Fibroblast of skin of right biceps (primary cell): ENCODE measurements at places on chromosomes 5 and 9.
A peak's percentile ranks its signal among the peaks of the same experiment; 100 is the strongest.

- DNase-seq: peak; percentile 23
Measured at GRCh38 chr5:173881811-173882575, 6.2 kb upstream of the CPEB4 start.

DNA sequence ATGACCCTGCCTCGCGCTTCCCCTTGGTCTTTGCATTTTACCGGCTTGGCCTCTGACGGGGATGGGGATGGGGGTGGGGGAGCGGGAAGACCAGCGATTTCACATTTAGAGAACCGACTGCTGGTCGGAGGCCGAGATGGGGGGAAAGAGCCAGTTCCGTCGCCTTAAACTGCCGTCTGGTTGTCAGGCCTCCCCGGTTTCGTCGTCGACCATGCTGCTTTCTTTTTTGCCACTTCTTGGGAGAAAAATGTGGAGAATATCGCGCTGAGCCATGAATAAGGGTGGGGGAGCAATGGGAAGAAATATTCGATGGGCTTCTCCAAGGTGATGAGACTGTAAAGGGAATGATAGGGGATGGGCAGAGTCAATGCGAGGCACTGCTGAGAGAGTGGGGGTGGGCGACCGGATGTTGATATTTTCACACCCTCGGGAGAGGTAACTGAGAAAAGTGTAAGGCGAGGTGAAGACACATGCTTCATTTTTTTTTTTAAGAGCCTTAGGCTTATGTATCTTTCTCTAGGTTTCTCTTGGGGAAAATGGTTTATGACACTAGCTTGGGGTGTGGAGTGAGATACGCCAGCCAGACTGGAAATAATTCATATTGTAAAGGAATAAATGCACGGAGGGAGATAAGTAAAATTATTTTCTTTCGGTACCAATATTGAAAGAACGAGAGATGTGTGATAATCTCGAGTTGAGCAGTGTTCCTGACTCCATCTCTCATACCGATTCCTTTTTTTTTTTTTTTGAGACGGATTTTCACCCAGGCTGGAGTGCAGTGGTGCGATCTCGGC, 1.1 kb downstream of the KIF2A start:
- DNase-seq: peak; percentile 46

DNA sequence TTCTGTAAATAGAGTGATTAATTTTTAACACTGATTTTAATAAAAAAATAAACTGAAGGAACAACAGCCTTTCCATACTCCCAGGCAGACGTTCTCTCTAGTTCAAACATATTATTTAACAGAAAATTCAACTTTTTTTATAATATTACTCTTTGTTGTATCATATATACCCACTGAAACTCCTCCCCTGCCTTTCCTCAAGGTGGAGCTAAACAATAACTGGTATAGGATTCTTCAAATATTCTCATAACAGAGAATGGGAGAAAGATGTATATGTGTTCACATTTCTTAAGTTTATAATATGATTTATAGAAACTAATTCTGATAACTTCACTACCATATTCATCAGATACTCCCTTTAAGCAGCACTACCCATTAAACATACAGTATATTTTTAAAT, 83.4 kb downstream of the CYLC2 start:
- DNase-seq: no peak

DNA sequence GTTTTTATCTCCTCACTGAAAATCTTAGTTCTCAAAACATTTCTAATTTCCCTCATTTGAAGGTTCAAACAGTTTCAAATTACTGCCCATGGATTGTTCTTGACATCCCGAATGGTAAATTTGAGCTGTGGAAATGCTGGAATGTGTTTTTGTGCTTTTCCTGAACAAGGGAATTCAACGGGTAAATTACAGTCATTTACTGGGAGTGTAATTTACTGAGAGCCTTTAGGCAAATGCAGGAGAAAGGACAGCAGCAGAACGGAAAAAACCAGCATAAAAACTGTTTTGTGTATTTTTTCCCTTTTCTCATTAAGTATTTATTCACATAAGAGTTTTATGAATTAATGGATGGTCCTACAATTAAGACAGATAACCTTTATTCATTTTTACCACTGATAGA, 139.2 kb downstream of the PBX3 start:
- no peak for DNase-seq

GRCh38 chr9:134681061-134681661, 39.6 kb downstream of the COL5A1 start:
- DNase-seq: peak; percentile 56

- peak; percentile 38 for DNase-seq
Measured at GRCh38 chr9:35696520-35697215, 6.9 kb upstream of the TPM2 start.

GRCh38 chr5:103232393-103232999, 26.1 kb upstream of the MACIR start:
- peak; percentile 49 for DNase-seq

- peak; percentile 49 for DNase-seq
Measured at GRCh38 chr9:13915591-13916301, 398.2 kb downstream of the NFIB start.

DNA sequence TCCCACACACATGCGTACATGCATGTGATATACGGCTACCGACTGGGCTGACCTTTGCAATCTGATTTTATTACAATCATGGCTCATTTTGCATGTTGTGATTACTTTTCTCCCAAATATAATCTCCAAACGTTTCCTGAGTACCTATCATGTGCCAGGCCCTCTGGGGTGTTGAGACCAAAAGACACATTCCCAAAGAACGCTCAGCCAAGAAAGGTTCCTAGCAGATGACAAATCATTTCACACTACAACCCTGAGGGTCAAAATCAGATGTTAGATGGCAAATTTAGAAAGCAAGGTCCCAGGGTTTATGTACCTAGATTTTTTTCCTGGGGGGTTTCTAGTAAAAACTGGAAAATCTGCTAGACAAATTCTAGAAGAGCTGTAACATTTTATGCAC, 32.4 kb upstream of the SLC25A51 start:
- no peak for DNase-seq

DNA sequence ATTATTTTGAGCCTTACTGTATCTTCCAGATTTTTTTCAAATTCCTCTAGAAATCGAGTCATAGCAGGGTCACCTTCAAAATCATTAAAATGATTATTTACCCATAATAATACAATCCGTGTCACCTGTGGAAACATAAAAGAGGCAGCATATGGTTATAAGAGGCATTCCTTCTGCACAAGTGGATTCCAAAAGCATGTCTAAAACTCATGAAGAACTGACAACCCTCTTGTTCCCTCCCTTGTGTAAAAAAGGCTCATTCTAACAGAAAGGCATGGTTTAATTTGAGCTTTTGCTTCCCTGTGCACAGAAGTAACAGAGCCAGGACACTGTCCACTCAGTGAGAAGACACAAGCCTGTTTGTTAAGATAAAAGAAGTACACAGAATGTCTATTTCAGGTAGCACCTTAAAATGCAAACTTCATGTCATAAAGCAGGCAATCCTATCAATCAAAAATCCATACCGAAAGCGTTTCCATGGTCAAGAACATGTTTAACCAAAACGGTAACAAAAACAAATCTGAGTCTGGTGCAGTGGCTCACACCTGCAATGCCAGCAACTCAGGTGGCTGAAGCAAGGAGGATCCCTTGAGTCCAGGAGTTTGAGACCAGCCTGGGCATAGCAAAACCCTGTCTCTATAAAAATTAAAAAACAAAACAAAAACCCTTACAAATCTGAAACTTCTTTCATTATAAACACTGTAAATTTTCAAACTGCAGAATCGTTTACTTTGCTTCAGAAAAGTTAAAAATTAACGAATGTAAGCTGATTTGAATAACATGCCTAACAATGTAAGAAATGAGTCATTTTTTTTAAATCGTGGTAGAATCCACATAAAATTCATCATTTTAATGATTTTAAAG, 139.3 kb downstream of the RAPGEF6 start:
- no peak for DNase-seq

GRCh38 chr5:169430671-169431070, 129.7 kb upstream of the SLIT3 start:
- DNase-seq: no peak

GRCh38 chr5:56145511-56145910, 87.6 kb downstream of the ANKRD55 start:
- peak; percentile 49 for DNase-seq

DNA sequence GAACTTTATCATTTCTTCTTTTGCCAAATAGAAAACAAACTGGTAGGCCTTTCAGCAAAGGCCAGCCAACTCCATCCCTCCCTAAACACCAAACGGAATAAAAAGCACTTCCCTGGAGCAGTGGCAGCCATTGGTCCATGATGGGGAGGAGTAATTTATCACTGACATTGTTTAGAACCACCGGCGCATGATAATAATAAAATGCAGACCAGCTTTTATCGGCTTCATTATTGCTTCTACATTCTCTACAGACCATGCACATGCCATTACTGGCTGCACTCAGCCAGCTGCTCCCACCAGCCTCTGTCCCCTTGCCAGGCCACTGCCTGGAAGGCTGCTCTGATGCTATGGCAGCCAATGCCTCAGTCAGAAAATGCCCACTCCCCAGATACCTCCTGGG, 45.9 kb downstream of the ABCA1 start:
- no peak for DNase-seq

- peak; percentile 13 for DNase-seq
Measured at GRCh38 chr5:59487772-59488729, 405.5 kb downstream of the PDE4D start.
